ENCODE measurements at places on chromosomes 4 and X.

DNA sequence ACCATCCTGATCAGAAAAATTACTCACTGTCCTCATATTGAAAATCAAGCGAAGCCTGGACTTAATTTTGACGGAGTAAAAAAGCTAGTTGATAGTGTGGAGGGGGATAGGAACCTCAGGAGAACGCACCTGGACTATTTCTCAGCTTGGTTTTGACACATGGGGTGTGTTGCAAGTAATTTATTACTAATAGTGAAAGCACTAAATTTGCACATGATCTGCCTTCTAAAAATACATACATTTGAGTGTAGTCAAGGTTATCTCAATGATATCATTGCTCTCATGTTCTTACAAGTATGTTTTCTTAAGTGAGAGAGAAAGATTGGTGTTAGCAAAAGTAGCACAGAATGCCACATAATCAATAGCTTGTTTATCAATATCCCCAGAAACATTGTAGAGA, 29.5 kb downstream of the LRIT3 start:
- DNase-seq, result no peak

DNA sequence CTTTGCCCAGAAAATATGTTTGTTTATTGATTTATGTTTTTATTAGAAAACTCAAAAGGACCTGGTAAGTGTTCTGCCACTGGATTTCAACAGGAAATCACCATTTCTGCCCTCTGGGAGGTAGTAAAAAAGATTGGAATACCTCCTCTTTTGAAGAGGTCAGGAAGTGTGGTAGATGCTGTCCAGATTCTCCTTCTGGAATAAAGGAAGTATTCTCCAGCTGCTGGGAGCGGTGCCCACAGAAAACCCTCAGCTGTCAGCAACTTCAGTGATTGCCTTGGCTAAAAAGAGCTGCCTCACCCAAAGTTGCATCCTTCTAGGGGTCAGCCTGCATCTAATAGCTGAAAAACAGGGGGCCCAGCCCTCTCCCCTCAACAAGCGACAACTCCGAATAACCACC, 13.8 kb upstream of the ZNF674 start:
- DNase-seq, result no peak

DNA sequence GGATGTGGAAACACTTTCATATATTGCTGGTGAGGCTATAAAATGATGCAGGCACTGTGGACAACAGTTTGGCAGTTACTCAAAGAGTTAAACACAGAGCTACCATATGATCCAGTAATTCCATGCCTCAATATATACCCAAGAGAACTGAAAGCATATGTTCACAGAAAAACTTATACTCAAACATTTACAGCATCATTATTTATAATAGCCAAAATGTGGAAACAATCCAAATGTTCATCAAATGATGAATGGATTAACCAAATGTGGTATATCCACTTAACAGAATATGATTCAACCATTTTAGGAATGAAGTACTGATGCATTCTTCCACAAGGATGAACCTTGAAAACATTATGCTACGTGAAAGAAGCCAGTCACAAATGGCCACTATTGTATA, 603.8 kb downstream of the IQCM start:
- DNase-seq, result no peak

DNA sequence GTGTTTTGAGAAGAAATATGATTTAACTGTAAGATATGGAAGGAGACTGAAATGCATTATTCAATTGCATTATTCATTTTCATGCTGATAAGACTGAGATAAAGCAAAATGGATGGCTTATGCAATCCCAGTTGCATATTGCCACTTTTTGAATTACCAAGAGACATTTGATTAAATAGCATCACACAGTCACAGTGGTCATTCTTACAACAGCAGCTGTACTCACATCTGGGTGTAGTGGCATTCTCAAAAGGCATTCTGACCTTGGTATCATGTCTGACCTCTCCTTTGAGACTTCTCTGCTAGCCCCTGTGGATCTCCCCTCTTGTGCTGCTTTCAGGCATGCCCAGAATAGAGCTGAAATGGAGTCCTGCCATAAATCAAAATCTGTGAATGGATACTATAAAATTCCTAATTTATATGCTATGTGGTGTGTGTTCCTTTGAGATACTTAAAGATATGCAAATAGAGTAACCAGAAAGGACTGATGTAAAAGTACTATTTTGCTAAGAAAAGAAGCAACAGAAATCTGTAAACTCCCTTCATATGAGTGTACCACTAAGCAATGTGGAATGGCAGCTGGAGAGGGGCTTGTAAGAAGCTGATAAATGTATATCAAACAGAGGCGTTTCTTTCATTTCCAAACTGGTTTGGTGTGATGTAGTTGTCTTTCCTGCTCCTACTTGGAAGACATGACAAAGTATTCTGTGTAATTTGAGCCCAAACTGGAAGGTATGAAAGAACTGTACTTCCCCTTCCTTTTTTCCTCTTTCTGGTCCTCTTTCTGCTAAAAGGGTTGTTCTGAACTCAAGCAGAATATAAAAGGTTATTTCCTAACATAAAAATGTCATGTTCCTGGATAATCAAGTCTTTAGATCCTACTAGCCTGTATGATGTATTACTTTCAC, 25.4 kb upstream of the METAP1 start:
- DNase-seq, result no peak

DNA sequence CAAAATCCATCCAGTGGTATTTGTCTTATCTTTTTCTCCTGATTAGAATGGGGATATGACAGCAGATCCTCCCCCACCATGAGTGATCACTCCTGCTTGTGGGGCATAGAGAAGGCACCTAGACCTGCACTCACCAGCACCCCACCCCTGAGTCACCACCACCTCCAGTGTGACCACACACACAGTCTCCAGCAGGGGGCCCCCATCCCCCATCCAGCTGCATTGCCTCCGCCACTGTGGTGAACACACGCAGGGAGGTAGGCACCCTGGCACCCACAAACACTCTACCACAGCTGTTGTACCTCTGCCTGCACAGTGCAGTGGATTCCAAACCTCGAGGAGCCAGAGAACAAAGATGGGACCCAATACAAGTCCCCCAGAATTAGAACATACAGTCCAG, 9.0 kb upstream of the MAGEA8 start:
- no peak for DNase-seq

GRCh38 chrX:64230123-64230970, at the start of gene ASB12:
ASB12 (minus strand) TSS chrX:64230607; CDS start chrX:64225650, 4,957 bp downstream.
- DNase-seq, result no peak

DNA sequence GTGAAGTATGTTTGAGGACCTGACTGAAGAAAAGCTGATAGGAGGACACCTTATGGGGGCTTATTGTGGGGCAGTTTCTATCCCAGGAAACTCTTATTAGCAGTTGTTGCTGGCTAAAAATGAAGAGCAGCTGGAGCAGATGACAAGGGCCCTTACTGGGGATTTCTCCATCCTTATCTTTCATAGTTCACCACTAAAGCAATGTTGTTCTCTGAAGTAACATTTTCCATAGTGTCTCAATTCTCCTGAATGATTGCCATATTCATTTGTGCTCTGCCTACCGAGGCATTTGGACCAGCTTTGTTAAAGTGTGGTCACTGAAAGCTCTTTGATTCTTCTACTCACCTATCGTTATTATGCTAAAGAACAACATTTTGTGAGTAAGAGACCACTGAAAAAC, 7.7 kb downstream of the ENOX2 start:
- no peak for DNase-seq

DNA sequence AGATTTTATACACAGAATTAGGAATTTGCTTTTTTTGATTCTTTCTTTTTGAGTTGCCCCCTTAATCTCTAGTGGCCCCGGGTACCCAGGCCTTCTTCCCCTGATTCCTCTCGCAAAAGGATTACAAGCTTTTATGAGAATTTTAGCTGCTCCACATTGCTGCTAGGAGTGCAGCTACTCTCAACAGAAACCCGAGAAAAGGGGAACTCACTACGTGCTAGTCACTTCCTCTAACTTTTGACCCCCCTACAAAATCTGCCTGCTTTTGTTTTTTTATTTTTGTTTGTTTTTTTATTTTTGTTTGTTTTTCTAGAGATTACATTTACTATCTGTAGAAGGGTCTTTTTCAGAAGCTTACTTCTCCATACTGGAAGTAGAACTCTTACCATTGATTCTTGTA, 64.1 kb downstream of the ZNF81 start:
- DNase-seq, result no peak
